H1 (cell line): ENCODE measurements at places on chromosomes 4 and X. TPM values are rescaled to one million over a fixed set of nuclear protein-coding genes. Genes with fewer than 3 reads are reported as not detected.
A peak's percentile ranks its signal among the peaks of the same experiment; 100 is the strongest.

- no peak for DNase-seq
These were observed 93.3 kb downstream of the SYTL5 start for GRCh38 chrX:38099688-38100087.

- DNase-seq: no peak
These were observed 63.4 kb downstream of the FHDC1 start for GRCh38 chr4:152999346-153000075.

DNA sequence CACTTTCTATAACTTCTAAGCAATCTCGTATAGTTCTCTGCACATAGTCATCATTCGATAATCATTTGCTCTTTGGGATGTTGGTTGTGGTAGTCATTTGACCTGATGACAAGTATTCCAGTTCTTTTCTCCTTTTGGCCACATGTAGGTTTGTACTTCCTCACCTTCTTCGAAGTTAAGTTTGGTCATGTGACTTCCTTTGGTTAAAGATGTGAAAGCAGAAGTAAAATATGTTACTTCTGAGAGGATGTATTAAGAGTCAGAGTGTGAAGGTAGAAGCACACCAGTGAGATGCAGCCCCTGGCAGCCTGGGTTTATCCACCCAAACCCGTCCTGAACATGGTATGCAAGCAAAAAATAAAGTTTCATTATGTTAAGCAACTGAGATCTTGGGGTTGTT lies 48.9 kb upstream of the ZNF518B start:
- no peak for DNase-seq

DNA sequence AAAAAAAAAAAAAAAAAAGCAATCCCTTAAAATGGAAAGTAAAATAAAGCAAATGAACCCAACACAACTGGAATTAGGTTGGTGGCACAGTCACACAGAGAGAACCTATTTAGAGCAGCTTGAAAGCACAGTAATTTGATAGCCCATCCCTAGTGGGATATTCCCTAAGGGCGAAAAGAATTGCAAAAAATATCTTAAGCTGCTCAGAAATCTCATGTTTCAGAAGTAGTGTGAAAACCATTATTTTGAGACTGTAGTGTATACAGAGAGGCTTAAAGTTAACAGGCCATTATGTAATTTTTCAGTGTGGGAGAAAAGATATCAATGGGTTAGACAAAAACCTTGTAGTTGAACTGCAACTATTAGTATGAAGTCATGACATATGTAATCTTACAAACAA lies 40.0 kb upstream of the DHX15 start:
- DNase-seq: no peak

DNA sequence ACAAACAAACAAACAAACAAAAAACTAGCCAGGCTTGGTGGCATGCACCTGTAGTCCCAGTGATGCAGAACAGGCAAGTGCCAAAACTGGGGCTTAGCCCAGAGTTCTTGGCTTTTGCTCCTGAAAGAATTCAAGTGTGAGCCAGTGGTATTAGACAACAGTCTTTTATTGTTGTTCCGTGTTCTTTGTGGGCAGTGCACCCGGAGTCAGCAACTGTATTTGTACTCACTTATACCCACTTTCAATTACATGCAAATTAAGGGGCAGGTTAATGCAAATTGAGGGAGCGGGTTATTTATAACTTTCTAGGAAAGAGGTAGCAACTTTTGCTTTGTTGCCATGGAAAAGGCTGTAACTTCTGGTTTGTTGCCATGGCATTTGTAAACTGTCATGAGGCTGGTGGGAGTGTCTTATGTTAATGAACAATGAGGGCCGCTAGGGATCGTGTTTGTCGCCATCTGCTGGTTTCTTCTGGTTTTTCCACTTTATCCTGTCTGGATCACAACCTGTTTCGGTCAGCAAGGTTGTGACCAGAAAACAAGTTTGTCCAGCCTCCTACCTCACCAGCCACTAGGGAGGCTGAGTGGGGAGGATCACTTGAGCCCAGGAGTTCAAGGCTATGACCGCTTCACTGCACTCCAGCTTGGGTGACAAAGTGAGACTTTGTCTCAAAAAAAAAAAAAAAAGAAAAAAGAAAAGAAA lies 88.8 kb upstream of the ESX1 start:
- DNase-seq: peak; percentile 70

The RP2 gene
- total RNA-seq: 6.1 and 6.9 TPM in 2 replicates

The NAP1L3 gene
- 55.2 and 58.8 TPM in 2 replicates for total RNA-seq
